ENCODE measurements at places on chromosomes 12 and 14. TPM values are rescaled to one million over a fixed set of nuclear protein-coding genes. Genes with fewer than 3 reads are reported as not detected.

Gene GLIPR1L1
- 95.5 TPM for polyA plus RNA-seq

Gene SIRT4
- 10.0 TPM for polyA plus RNA-seq

Gene CYP46A1
- 2.5 TPM for polyA plus RNA-seq

Gene BORCS5
- polyA plus RNA-seq: 20.3 TPM

DNA sequence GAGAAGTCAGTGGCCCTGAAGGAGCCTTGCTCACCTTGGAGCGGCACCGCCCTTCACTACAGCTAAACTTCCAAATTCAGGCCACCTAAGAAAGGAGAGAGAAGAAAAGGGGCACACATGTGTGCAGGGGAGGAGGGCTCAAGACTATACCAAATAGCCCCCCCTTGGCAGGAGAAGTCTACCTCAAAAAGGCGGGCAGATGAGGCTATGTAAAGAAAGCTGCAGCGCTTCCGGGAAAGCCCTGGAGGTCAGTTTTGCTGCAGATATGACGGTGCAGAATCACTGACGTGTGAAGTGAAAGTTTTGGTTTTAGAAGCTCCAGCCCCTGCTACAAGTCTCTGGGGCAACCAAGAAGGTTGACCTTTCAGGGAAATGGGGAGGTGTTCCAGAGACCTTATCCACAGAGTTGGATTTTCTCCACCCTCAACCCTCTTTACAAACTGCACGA is 48.2 kb upstream of the PNMA1 start:
- H3K27ac ChIP-seq: no peak overlapping the region
- no peaks in the 10 kb centered on the region for H3K27me3 ChIP-seq
- H3K4me3 ChIP-seq: no peak overlapping the region
- H3K4me1 ChIP-seq: peaks cover 63% of the 10 kb centered on the region
- DNase-seq: no peak

GRCh38 chr12:83818881-83819280 is 1093.7 kb downstream of the SLC6A15 start:
- no peaks in the 10 kb centered on the region for H3K36me3 ChIP-seq
- no peaks in the 10 kb centered on the region for H3K27me3 ChIP-seq
- no peaks in the 10 kb centered on the region for H3K4me1 ChIP-seq
- H3K4me3 ChIP-seq: no peak overlapping the region
- no peak for DNase-seq
- no peak overlapping the region for H3K27ac ChIP-seq

DNA sequence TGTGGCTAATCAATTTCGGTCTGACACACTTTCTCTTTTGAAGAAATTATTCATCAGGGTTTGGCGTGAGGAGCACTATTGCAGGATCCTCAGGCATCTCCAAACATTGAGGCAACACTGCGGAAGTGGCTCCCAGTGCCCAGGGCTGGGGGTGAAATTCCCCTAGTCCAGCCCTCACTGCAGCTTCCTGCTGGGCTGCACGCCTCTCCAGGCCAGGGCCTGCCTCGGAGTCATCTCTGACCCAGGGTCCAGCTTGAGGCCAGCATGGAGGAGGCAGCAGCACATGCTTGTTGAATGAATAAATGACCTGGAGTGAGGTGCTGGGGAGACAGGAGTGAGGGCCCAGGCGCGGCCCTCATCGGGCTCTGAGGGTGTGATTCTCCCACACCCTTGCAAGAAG is 36.0 kb upstream of the TDRD9 start:
- no peak for DNase-seq
- no peak overlapping the region for H3K4me3 ChIP-seq
- H3K4me1 ChIP-seq: no peaks in the 10 kb centered on the region
- H3K36me3 ChIP-seq: no peaks in the 10 kb centered on the region

GRCh38 chr14:102121567-102121966 is 18.1 kb upstream of the WDR20 start:
- H3K4me3 ChIP-seq: no peak overlapping the region
- peaks cover 4% of the 10 kb centered on the region for H3K4me1 ChIP-seq
- no peaks in the 10 kb centered on the region for H3K36me3 ChIP-seq
- DNase-seq: no peak

- no peaks in the 10 kb centered on the region for H3K36me3 ChIP-seq
- no peak for DNase-seq
- H3K27ac ChIP-seq: no peak overlapping the region
- no peaks in the 10 kb centered on the region for H3K27me3 ChIP-seq
- H3K4me3 ChIP-seq: no peak overlapping the region
These were observed 34.9 kb downstream of the ETV6 start for GRCh38 chr12:11684393-11684792.

DNA sequence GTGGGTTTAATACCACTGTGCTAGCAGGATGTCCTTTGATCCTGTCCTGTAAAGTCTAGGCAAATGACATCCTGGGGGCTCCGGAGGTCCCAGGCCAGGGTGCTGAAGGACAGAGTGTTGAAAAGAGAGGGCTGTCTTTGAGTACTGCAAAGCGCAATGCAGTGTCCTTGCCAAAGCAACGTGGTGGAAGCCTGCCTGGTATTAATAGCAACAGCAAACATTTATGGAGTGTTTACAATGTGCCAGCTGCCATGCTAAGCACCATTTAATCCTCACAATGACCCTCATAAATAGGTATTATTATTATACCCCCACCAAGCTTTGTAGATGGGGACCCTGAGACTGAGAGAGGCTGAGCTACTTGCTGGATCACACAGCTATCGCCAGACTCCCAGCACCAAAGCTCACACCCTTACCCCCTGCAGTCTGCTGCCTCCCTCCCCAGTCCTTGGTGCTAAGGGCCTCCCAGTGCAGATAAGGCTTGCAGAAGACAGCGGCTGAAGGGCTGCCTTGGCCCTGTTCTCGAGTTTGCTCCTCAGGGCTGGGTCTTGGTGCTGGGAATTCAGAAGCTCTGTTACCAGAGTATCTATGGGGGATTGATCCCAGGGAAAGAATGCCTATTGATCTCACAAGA is 427.7 kb downstream of the FUT8 start:
- H3K27ac ChIP-seq: no peak overlapping the region
- no peaks in the 10 kb centered on the region for H3K36me3 ChIP-seq
- H3K27me3 ChIP-seq: no peaks in the 10 kb centered on the region
- no peaks in the 10 kb centered on the region for H3K4me1 ChIP-seq

- H3K27ac ChIP-seq: peak overlapping the region; percentile 92
- no peak for DNase-seq
- H3K27me3 ChIP-seq: no peaks in the 10 kb centered on the region
- no peaks in the 10 kb centered on the region for H3K36me3 ChIP-seq
- peak overlapping the region; percentile 94 for H3K4me3 ChIP-seq
These were observed 1.4 kb downstream of the ARL6IP4 start for GRCh38 chr12:122981587-122982476.

- no peaks in the 10 kb centered on the region for H3K27me3 ChIP-seq
- no peak overlapping the region for H3K4me3 ChIP-seq
- no peaks in the 10 kb centered on the region for H3K36me3 ChIP-seq
- DNase-seq: no peak
- H3K4me1 ChIP-seq: no peaks in the 10 kb centered on the region
These were observed 66.9 kb upstream of the PCED1B start for GRCh38 chr12:47012552-47012951.

- no peaks in the 10 kb centered on the region for H3K4me1 ChIP-seq
- DNase-seq: no peak
- H3K36me3 ChIP-seq: no peaks in the 10 kb centered on the region
- H3K4me3 ChIP-seq: no peak overlapping the region
- H3K27ac ChIP-seq: no peak overlapping the region
- no peaks in the 10 kb centered on the region for H3K27me3 ChIP-seq
These were observed 29.1 kb downstream of the PLEKHG3 start for GRCh38 chr14:64733321-64733720.

- DNase-seq: no peak
- no peaks in the 10 kb centered on the region for H3K27me3 ChIP-seq
These were observed 184.9 kb upstream of the GZMB start for GRCh38 chr14:24818823-24819341.

DNA sequence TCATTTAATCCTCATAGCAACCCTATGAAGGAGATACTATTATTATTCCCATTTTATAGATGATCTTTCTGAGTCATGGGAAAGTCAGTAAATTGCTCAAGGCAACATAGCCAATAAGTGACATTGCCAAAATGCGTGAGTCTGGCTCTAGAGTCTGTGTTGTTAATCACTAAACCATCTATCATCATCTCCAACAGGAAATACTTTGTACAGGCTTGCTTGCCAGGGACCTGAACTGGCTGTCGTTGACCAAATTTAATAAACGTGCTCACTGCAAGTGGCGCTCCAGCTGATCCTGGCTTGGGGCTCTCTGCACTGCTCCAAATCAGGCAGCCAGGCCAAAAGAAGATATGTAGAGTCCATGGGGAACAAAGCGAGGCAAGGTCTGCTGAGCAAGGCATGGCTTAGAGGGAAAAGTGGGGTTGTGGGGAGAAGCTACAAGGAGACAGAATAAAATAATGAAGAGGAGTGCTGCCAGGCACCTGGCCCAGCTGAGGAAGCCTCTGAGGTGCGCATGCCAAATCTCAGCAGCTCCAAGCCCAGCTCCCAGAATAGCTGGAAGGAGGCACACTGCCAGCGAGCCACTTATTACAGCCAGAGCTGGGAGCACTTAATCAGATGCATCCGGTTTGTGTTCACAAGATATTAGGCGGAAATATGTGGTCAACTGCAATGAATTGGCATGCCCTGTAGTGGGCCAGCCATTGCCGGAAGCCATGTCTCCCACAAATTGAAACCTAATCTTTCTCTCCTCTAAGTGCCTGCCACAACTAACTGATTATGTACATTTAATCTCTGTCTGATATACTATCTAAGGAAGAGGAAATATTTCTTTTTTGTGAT is 43.3 kb upstream of the PTPRO start:
- H3K27ac ChIP-seq: no peak overlapping the region
- peak; percentile 32 for DNase-seq
- no peaks in the 10 kb centered on the region for H3K27me3 ChIP-seq
- H3K36me3 ChIP-seq: no peaks in the 10 kb centered on the region
- no peak overlapping the region for H3K4me3 ChIP-seq

- no peaks in the 10 kb centered on the region for H3K4me1 ChIP-seq
- H3K4me3 ChIP-seq: no peak overlapping the region
These were observed 103.2 kb downstream of the SLC38A4 start for GRCh38 chr12:46722394-46723185.

DNA sequence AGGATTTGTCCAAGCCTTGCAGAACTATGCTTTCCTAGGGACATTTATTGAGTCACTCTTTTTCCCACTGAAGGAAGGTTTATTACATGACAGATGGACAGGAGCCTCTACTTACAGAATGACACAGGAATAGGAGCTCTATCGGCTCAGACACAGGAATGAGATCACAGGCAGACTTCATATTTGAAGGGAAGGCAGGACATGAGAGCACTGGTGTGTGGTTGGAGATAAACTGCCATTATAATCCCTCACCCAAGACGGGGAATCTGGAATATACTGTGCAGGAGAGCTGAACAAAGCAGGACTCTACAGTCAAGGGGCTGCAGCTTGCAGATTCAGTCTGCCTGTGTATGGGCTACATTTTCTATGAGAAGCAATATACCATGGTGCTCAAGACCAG is 26.8 kb upstream of the IL22 start:
- H3K27me3 ChIP-seq: no peaks in the 10 kb centered on the region
- H3K4me3 ChIP-seq: no peak overlapping the region
- H3K4me1 ChIP-seq: peaks cover 5% of the 10 kb centered on the region
- H3K27ac ChIP-seq: no peak overlapping the region
- DNase-seq: no peak
